ENCODE measurements at places on chromosomes 7 and 10.
A peak's percentile ranks its signal among the peaks of the same experiment; 100 is the strongest.

- no peak for DNase-seq
Observed at GRCh38 chr7:18352339-18353255, 143.0 kb upstream of the HDAC9 start.

- DNase-seq = no peak
Observed at GRCh38 chr7:157797361-157797760, 460.6 kb downstream of the DNAJB6 start.

DNA sequence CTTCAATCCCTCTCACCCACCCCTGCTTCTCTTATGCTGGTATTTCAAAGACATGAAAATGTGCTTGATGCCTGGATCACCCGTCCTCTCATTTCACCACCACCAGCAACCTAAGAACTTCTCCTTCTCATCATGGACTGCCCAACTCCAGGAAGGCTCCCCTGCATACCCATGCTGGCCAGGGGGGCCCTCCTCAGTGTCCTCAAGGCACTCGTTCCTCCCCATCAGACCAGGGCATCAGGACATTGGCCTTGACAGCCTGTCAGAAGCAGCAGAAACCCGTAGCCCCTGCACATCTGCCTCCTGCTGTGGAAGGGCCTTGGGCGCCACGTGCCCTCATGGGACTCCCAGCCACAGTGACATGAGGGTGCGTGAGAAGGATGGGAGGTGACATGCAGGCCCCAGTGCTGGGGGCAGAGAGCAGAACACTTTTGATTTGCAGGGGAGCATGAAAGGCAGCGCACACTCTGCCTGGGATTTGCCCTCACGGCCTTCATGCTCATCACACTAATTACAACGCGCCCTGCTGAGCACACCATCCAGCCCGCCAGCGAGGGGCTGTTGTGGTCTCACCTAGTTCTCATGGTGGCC is 1.9 kb upstream of the HSPA12A start:
- no peak for DNase-seq

- no peak for DNase-seq
Observed at GRCh38 chr10:64275774-64276173, 754.6 kb downstream of the REEP3 start.

GRCh38 chr7:141306081-141306480 is 232.2 kb downstream of the TMEM178B start:
- no peak for DNase-seq

DNA sequence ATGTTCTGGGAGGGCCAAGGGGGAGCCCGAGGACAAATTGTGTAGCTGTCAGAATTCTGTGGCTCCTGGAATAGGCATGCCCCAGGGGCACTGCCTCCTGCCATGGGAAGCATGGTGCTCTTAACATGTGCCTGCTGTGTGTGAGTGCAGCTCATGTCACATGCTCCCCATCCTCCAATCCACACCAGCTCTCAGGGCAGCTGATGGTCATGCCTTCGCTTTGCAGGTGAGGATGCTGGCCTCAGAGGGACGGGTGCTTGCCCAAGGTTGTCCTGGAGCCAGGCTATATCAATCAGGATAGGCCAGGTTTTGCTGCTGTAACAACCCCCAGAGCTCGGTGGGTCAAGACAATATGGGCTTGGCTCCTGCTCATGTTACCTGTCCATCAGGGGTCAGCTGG is 303.4 kb downstream of the RPS24 start:
- DNase-seq = no peak

GRCh38 chr7:21107101-21107500 is 320.4 kb upstream of the SP8 start:
- DNase-seq = no peak

DNA sequence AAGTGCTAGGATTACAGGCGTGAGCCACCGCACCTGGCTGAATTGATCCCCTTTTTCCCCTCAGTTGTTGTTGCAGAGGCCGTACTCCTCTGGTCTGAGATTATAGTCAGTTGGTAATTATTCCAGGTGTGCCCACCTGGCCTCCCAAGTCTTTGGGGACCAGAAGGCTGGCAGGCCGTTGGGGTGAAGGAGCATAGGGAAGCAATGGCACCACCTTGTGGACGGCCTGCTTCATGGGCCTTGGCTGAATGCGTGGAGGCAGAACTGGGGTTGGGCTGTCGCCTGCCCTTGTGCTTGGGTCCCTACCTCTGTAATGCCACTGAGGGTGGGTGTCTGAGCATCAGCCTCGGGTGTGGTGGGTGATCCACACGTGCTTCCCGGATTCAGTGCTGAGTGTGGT is 125.7 kb downstream of the RGS10 start:
- peak; percentile 46 for DNase-seq

GRCh38 chr7:106317971-106318370 is 33.2 kb upstream of the NAMPT start:
- DNase-seq = no peak

DNA sequence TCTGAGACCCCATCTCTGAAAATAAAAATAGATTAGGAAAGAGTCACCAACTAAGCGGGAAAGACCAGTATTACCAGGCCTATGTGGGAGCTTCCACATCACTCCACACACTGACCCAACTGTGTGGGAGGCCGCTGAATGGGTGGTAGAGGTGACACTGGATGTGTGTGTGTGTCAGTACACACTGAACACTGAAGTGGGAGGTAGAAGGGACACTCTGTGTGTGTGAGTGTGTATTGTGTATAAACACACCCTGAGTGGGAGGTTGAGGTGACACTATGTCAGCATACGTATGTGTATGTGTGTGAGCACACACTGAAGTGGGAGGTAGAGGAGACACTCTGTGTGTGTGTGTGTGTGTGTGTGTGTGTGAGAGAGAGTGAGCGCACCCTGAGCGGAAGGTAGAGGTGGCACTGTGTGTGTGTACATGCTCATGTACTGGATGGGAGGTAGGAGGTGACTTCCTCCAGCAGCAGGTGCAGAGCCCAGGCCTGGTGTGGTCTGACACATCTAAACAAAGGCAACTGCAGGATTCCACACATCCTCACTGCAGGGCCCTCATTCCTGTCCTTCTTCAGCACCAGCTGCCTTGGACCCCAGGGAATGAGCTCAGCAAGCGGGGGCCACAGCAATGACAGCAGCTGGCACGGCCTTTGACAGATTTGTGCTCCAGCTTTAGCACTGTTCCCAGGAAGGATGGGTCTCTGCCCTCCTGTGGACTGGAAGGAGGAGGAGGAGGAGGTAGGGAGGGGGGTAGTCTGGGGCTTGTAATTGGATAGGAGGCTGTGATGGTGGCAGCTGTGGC is 26.5 kb upstream of the RBM20 start:
- no peak for DNase-seq

DNA sequence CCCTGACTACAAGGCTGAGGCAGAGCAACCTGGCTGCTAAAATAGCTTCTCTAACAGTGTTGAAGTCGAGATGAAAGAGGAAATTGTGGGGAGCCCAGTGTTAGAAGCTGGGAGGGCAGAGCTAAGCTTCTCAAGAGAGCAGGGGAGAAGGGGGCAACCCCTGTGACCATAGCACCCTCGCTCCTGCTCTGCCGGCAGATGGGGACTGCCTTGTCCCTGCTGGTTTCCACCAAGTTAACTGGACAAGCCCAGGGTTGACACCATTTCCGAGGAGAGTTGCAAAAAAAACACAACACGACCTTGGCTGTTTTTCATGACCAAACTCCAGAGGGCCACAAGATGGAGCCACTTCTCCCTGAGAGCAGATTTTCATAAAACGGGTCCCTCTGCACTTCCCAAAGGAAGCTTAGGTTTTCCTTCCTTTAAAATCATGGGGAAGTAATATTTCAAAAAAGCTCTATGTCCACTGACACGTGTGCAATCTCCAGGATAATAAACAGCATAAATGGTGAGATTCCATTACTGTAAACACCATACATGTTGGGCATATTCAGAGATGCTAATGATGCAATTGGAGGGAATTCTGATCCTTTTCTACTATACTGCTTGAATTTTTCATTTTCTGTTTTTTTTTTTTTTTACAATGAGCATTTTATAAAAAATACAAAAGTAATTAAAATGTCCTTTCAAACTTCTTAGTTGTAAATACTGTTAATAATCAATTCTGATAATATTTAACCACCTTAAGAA is 140.4 kb downstream of the PIP4K2A start:
- DNase-seq = no peak

- DNase-seq = no peak
Observed at GRCh38 chr10:52437205-52437646, 123.1 kb downstream of the DKK1 start.

DNA sequence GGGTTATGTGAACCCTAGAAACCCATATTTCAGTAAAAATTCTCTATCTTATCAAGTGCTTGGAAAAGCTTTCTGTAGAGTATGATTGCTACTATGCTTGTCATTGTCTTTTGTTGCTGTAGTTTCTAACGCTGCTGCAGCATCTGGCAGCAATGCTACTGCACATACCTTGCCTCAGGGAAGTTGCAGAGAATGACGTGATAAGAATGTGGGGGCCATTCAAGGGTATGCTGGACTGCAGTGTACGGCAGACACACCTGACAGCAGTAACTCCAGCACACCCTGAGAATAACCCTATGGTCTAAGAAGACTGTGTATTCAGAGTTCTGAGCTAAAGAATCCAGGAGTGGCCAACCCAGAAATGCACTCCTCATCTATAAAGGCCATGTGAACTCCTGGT is 20.5 kb downstream of the TRIM4 start:
- DNase-seq = no peak

DNA sequence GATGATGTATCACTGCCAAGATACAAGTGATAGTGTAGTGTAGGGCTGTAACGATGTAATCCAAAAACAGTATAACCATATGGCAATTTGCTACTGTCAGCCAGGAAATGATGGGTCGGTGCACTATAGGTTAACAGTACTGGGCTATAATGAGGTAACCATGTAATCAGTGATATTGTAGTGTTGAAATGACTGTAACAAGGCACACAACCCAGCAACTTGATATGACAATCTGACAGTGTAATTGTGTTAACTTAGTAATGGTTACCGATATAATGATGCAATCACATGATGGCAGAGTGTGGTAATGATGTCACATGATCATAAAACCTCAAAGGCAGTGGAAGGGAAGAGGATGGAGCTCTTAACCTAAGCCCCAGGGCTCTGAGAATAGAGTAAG is 73.8 kb upstream of the SLF2 start:
- no peak for DNase-seq

DNA sequence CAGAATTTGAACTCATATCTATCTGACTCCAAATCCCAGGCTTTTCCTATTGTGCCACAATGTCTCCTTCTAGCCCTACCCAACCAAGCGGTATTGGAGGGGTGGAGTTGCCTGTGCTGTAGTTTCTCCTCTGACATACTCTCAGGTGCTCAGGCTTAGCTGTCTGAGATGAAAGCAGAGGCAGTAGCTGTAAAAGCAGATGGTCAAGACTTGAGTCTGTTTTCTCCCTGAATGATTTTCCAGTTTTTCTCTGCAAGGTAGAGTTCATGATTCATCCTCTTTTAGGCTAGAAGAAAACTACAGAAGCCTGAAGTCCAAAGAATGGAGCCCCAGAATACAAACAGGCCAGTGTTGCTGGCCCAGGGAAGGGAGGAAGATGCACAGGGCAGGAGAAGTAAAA is 130.0 kb downstream of the PDE1C start:
- DNase-seq = no peak

All from stimulated activated CD8-positive, alpha-beta memory T cell treated with anti-CD3 and anti-CD28 coated beads, Interleukin-7, amount 100 ng/mL, for 1 hour (primary cell).